Lung microvascular endothelial cell (primary cell): ENCODE measurements at places on chromosomes 7 and 10.

- no peak for DNase-seq
Measured at GRCh38 chr7:43141091-43141490, 28.6 kb downstream of the HECW1 start.

DNA sequence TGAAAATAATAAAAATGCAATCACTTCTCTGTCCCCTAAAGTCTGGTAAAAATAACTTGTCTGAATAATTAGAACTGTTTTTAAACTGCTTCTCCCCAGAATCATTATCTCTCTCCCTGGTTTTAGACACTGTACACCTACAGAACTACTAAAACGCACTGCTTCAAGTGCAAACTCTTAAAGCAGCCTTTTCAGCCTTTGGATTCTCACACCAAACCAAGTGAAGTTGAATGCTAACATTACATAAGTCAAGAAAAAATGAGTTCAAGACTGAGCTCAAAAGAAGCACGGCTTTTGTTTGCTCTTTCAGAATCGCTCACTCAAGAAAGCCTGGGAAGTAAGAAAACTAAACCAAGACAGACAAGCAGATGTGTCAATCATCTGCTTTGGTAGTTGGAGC lies 188.8 kb downstream of the LSM5 start:
- no peak for DNase-seq

DNA sequence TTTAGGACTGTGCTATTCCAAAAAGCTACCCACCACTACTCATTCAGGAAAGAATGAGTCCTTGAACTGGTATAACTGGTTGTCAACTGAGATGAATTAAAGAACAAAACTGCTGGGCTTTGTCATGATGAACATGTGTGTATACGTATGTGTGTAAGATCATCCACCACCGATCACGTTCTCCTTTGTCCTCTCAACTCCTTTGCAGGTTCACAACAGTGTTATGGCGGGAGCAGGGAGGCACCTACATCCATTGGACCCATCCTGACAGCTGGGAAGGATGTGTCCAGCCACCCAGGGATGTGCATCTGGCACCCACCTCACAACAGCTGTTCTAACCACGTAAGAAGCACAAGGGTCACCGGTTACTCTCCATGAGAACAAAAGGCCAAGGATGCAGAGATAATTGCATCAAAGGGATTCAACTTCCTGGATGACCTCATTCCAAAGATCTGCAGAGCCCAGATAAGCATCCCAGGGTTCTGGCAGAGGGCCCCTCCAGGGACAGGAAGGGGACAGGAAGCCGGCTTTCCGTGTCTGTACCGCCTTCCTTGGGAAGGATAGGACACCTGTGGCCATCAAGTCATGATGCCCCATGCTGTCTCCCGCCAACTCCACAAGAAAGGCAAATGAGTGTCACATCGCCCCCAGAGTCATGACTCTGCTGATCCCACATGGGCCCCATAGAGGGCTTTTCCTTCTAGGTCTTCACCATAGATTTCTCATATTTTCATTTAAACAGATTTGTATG lies 66.1 kb downstream of the STEAP1B start:
- peak; percentile 67 for DNase-seq

DNA sequence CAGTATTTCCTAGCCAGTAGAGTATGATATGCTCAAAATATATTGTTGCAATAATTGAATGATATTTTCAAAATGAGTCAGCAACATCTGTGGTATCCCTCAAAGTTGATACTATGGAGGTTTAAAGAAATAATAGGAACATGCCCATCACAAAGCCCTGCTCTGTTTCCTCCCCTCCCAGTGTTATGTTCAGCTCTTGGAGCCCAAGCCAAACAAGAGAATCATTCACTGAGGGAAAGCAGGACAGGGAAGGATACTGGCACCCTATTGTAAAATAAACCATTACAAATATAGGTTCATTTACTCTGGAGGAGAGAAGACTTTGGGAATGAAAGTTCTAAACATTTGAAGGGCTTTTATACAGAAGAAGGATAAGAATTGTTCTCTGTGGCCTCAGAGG lies 37.6 kb downstream of the SORCS3 start:
- no peak for DNase-seq

DNA sequence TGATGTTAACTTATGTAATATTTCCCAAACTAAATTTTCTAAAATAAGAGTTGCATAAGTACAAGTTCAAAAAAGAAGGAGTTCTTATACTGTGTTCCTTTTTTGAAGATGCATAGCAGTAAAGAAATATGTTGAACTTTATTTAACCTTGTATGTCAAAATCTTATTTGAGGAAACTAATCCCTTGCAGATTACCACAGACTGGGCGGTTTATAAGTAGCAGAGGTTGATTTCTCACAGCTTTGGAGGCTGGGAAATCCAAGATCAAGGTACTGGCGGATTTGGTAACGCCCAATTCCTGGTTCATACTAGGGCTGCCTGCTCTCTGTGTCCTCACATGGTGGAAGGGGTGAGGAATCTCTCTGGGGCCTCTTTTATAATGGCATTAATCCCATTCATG lies 68.5 kb downstream of the GNAT3 start:
- DNase-seq, result no peak

GRCh38 chr7:32415936-32416335 lies 74.2 kb downstream of the LSM5 start:
- no peak for DNase-seq

DNA sequence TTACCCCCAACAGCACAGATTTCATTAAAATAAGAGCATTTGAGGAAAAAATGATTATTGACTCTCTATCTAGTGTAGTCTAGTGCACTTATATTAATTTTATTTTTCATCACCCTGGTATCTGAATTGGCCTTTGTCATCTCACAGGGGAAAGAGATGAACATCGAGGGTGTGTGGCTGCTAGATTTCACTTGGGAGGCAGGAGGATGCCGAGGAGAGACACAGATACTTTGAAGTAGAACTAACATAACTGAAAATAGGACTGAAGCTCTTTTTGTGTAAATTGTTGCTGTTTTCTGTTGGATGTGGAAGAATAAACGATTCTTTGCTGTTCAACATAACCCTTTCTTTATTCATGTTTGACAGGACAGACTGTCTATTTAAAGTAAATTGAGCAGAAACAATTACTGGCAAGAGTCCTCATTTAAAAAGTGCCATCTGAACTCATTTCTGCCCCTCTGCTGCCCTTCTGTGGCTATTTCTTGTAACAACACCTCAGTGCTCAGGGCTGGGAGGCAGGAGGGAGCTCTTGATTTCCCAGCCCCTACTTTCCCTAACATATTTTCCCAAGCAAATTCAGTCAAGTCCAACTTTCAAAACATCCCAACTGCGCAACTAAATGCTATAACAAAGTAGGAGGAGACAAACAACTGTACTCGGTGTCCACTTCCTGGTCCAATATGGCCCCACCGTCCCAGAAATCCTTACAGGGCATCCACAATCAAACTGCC lies 15.6 kb downstream of the LYZL1 start:
- peak; percentile 84 for DNase-seq
